Activated CD8-positive, alpha-beta memory T cell treated with anti-CD3 and anti-CD28 coated beads for 4 hours (primary cell): ENCODE measurements at places on chromosomes 4 and X.

GRCh38 chr4:8330821-8331574, 61.4 kb downstream of the HTRA3 start:
- DNase-seq = no peak

DNA sequence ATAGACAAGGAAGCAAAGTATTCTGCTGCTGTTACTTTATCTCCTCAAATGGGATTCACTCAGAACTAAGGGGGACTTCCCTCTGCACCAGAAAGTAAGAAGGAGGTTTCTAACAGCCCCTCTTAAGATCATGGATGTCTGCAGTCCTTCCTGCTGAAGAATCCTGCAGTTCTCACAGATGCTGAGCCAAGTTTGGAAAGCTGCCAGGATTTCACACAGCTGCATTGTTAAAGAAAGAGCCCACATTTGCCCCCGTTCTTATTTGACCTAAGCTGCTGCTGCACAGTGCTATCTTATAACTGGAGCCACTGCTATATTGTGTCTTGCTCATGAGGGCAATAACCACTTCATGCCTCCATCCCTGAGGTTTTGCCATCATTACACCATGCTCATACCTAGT, 81.1 kb downstream of the FAAH2 start:
- no peak for DNase-seq

DNA sequence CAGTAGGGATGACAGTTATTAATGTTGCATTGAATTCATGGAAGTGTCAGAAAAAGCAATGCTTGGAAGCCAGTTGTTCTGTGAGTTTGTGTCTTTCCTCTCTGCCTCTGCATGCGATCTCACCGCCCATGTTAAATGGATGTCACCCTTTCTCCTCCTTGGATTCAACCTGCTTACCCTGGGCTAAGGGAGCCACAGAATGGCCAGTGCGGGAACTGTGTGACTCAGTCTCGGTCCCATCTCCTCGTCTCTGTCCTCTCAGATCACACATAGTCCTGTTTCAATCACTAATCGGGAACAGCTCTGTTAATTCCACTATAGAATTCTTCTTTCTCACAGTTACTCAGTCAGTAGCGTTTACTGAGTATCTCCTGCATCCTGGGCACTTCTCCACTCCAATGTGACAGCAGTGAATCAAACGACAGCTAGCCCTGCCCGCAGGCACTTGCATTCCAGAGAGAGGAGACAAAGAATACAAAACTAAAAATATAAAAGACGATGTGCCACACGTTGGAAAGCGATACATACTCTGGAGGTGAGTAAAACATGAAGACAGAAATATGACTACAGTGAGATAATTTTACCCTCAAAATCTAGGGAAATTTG, 53.6 kb upstream of the TLR3 start:
- no peak for DNase-seq

DNA sequence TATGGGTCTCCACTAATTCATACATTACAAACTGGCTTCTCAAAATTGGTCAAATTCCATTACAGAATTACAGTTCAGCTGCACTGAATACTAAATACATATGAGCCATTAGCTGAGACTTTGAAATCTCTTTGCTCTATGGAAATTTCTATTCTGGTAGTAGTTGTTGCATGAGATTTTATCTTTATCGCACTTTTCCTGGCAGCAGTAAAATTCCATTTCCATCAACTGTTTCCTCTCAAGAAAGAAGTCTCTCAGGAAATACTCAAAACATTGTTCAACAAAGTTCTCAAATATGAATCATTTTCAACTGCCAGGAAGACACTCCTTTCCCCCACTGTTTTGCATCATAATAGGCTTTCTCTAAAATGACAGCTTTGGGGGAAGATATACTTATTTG, 51.3 kb downstream of the ATP11C start:
- no peak for DNase-seq

GRCh38 chr4:23058165-23058776, 365.5 kb downstream of the GBA3 start:
- no peak for DNase-seq

DNA sequence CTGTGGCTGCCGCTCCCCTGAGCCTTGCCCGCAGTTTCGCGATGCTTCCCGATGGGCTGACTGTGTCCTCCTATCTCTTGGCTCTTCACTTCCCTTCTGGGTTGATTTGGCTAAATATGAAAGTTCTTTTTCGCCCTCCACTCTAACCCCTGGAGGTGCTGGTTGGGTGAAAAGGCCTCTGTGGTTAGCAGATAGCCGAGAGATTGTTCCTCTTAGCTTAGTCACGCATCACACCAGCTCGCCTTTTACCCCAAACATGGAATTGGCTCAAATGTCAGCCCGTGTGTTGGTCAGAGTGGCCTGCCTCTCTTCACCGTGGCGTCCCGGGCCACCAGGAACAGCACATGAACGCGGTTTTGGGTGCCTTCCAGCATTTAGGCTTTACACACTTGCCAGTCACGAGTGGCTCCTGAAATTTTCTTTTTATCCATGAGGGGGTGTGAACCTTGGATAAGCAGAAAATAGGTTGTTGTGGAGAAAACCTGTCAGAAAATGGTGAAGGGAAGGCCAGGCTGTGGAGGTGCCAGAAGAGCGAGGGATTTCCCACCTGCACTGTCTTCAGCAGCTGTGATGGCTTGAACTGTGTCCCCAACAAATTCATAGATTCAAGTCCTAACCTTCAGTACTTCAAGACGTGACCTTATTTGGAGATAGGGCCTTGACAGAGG, 8.9 kb downstream of the CLCN4 start:
- DNase-seq = no peak

- no peak for DNase-seq
Measured at GRCh38 chr4:1370321-1371124, 23.5 kb downstream of the UVSSA start.
